ENCODE measurements at places on chromosomes 4 and X. TPM values are rescaled to one million over a fixed set of nuclear protein-coding genes. Genes with fewer than 3 reads are reported as not detected.

ATP2B3 gene
- total RNA-seq: not detected

CCSER1 gene
- 6.4 TPM for total RNA-seq

REELD1 gene
- 0.98 TPM for total RNA-seq

DNA sequence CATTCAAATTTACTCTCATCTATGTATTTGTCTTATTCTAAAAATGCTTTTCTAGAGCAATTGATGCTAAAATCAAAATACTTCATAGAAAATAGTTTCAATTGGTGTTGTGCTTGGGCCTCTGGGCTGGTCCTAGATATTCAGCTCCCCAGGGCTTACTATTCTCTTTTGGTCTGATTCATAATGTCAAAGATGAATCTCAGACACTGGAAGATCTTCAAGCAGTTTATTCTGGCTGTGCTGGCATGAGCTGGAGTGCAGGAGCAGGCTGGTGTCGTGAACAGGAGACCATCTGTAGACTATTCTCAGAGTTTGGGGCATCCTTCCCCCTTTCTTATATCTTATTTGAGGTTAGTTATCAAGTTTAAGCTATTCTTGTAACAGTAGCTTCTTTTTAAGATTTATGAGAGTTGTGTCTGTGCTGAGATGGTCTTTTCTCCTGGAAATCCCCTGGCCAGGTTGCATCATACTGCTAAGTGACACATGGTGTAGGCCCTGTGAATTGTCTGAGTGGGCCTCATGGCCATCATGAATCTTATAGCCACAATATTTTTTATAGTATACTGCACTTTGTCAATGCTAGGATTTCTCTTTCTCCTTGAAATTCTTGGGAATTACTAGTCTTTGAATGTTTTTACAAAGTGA is 1624.0 kb upstream of the IGFBP7 start:
- no peaks in the 10 kb centered on the region for H3K36me3 ChIP-seq
- no peak overlapping the region for H3K4me3 ChIP-seq

- no peaks in the 10 kb centered on the region for H3K36me3 ChIP-seq
- no peak for DNase-seq
- H3K27ac ChIP-seq: no peak overlapping the region
- no peaks in the 10 kb centered on the region for H3K27me3 ChIP-seq
- H3K4me1 ChIP-seq: no peaks in the 10 kb centered on the region
These were observed 38.9 kb downstream of the FNIP2 start for GRCh38 chr4:158807691-158808090.

- H3K4me1 ChIP-seq: no peaks in the 10 kb centered on the region
- H3K27ac ChIP-seq: no peak overlapping the region
- no peaks in the 10 kb centered on the region for H3K36me3 ChIP-seq
These were observed 57.8 kb downstream of the RAP1GDS1 start for GRCh38 chr4:98319021-98319420.

DNA sequence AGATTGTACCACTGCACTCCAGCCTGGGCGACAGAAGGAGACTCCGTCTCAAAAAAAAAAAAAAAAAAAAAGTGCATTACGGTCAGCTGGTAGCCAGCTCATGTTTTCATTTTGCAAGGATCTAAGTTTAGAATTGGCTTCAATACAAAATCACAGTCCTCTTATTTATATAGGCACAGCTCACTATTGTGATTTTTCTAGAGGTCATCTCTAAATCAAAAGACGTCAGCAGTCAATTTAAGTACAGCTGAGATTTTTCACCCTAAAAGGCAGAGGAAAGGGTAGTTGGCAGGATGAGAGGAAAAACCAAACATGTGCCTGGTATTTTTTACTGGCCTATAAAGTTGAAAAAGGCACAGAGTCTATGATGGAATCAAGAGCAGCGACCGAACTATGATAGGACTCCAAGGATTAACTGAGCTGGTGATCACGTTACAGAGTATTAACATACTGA is 30.8 kb downstream of the ASB5 start:
- no peaks in the 10 kb centered on the region for H3K36me3 ChIP-seq
- no peaks in the 10 kb centered on the region for H3K4me1 ChIP-seq
- no peak for DNase-seq

DNA sequence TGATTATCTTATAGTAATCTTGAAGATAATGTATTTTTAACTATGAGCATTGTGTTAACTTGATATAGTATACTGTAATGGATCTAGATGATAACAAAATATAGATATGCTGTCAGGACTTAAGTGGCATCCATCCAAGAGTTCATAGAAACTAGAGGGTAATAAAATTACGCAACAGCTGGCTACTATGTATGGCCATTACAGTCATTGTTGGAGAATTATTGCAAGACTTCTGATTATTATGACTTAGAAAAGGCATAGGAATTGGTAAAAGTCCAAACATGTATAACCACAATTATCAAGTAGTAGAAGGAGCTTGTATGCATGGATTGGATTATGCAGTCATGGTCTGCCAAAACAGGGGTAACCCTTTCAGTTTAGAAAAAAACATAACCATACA is 9.5 kb downstream of the OGT start:
- H3K36me3 ChIP-seq: no peaks in the 10 kb centered on the region
- no peak overlapping the region for H3K27ac ChIP-seq
- H3K4me1 ChIP-seq: no peaks in the 10 kb centered on the region

DNA sequence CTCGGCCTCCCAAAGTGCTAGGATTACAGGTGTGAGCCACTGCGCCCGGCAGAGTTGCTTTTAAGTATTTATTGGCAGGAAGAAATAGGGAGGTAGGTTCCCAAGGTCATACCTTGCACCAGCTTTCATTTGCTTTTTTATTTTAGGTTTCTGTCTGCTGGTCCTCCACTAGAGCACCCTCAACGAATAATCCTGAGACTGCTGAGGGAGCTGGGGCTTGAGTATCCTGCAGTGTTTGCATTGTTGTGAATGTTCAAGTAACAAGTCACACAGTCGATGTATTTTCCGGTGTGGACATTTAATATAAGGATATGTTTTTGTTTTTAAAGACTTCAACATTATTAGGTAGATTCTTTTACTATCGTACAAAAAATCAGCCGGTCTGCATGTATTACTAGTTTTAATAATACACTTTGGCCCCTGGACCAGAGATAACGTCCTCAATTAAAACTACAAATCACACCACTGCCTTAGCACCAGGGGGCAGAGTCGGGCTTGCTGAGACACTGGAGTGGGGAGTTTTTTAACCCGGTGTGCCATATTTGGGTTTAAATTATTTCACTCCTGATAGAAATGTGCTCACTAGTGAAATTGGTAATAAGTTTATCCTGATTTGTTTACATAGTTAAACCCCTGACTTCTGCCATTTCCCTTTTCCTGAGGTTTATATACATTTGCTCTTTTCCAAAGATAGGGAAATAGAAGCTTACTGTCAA is 11.6 kb downstream of the SMIM20 start:
- no peak overlapping the region for H3K27ac ChIP-seq
- no peaks in the 10 kb centered on the region for H3K36me3 ChIP-seq
- H3K4me1 ChIP-seq: no peaks in the 10 kb centered on the region
- no peak overlapping the region for H3K4me3 ChIP-seq
- H3K27me3 ChIP-seq: no peaks in the 10 kb centered on the region

DNA sequence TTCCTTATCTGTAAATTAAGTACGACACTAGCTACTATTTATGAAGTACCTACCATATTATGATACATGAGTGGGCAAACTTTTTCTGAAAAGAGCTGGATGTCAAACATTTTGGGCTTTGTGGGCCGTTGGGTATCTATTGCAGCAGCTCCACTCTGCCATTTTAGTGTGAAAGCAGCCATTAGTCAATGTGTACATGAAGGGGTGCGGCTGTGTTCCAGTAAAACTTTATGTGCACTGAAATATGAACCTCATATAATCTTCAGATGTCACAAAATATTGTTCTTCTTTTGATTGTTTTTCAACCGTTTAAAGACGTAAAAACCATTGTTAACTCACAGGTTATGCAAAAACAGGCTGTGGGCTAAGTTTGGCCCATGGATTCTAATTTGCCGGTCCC is 14.1 kb downstream of the PRPS2 start:
- H3K27me3 ChIP-seq: no peaks in the 10 kb centered on the region
- no peaks in the 10 kb centered on the region for H3K4me1 ChIP-seq
- H3K27ac ChIP-seq: no peak overlapping the region
- no peak for DNase-seq
- H3K4me3 ChIP-seq: no peak overlapping the region
- H3K36me3 ChIP-seq: no peaks in the 10 kb centered on the region

GRCh38 chr4:12123707-12124106 is 695.0 kb upstream of the HS3ST1 start:
- no peaks in the 10 kb centered on the region for H3K27me3 ChIP-seq
- no peak overlapping the region for H3K4me3 ChIP-seq
- H3K4me1 ChIP-seq: no peaks in the 10 kb centered on the region
- no peak for DNase-seq
- H3K27ac ChIP-seq: no peak overlapping the region

- H3K4me1 ChIP-seq: no peaks in the 10 kb centered on the region
- H3K36me3 ChIP-seq: no peaks in the 10 kb centered on the region
- DNase-seq: no peak
- no peaks in the 10 kb centered on the region for H3K27me3 ChIP-seq
- no peak overlapping the region for H3K4me3 ChIP-seq
- H3K27ac ChIP-seq: no peak overlapping the region
These were observed 207.8 kb upstream of the SLC7A11 start for GRCh38 chr4:138449938-138450337.

DNA sequence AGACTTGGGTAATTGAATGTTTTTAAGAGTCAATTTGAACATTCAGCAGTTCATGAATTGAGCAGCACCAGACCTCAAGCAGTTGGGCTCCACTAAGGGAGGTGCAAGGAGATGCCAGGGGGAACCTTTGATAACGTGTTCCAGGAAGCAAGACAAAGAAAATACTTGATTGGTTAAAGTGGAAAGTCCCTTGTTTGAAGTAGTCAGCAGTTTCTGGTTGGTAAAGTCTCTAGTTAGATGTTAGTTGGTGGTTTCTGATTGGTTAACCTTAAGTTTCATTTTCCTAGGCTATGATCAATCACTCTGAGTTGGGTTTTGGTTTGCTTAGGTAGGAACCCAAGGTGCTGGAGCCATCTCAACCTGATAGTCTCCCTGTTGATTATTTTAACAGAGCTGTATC is 4.0 kb downstream of the HERC6 start:
- no peak overlapping the region for H3K4me3 ChIP-seq
- no peaks in the 10 kb centered on the region for H3K4me1 ChIP-seq
- H3K27me3 ChIP-seq: no peaks in the 10 kb centered on the region
- H3K36me3 ChIP-seq: no peaks in the 10 kb centered on the region
- no peak for DNase-seq
- H3K27ac ChIP-seq: no peak overlapping the region

DNA sequence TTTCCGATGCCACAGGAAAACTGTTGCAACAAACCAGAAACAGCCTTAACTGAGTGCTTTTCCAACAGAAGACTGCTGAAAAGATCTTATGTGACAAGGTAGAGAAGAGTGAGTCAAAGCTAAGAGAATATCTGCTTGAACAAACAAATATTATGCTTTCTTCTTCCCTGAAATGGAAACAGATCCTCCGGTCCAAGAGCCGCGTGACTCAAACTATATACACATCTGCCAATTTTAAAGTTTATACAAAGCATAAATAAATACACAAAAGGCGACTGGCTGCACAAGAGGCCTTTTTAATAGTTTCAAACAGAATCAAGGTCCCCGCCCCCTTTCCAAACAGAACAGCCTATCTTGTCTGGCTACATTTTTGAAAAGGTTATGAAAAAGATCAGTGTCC is 329.7 kb upstream of the F9 start:
- peaks cover 32% of the 10 kb centered on the region for H3K27me3 ChIP-seq
- no peaks in the 10 kb centered on the region for H3K4me1 ChIP-seq
- no peak overlapping the region for H3K4me3 ChIP-seq
- no peak for DNase-seq

GRCh38 chr4:41381384-41381783 is 124.7 kb downstream of the UCHL1 start:
- no peak for DNase-seq
- H3K27ac ChIP-seq: no peak overlapping the region

Data from breast epithelium (tissue), 4 donors.